WTC11 (cell line): ENCODE measurements at places on chromosomes 7 and 10.

DNA sequence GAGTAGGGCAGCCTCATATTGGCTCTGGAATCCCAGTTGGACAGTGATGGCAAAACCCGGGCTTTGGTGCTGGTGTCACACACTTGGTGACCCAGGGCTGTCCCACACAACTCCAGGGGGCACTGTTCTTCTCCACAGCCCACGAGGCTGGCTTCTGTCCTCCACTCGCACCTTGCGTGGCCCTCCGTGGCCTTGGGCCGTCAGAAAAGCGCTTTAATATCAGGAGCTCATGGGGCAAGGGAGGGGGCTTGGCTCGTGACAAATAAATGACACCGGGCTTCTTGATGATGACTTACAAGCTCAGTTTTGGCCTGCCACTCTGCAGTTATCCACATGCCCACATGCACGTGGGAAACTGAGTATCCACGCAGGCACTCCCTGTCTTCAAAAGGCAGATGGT, 8.1 kb downstream of the DOCK1 start:
- DNase-seq = no peak

DNA sequence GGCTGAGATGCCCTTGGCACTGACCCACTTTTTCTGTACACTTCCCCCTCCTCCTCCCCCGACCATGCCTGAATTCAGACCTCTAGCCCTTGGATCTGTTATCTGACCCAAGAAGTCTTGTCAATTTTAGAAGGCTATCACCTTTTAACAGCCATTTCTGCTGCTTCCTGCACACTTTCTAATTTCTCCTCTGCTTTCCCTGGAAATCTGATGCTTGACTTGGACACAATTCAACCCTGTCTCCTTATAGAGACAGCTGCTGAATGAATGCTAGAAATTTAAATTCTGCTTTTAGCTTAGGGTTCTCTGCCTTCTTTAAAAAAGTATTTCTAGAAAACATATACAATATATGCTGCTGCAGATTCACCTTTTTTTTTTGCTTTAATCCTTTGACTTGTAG, 417.9 kb upstream of the KLF6 start:
- DNase-seq = no peak

- DNase-seq = no peak
Observed at GRCh38 chr10:129784291-129784690, 179.8 kb downstream of the EBF3 start.

DNA sequence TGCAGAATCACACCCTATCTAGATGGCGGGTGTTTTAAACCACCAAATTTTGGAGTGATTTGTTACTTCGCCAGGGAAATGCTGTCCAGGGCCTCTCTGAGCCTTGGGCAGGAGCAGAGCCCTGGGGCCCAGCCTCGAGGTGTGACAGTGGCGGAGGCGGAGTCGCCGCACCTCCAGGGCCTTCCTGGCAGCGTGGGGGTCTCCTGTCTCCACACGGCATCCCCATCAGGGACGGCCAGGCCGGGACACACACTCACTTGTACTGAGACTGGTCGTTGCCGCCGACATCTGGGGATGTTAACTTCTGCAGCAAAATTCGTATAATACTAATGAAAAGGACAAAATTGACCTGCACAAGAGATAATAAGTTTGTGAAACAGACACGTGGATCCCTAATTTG, 110.7 kb downstream of the VIPR2 start:
- no peak for DNase-seq

DNA sequence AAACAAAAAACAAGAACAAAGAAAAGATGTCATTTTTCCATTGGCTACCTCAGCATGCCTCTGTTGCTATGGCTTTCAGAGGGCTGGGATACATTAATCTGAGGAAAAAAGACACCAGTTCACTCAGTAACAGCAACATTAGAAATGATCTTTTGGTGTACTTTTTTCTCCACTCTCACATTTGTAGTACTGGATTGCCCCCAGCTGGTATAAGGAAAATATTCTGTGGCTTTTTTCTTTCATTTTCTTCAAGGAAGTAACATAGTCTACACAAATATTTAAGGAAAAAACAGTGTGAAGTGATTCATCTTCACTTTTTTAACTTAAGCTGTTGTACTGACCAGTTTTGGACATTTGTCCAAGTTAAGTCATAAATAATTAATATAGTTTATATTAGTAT, 482.3 kb downstream of the SORCS1 start:
- DNase-seq = no peak

- DNase-seq = peak; percentile 62
Observed at GRCh38 chr7:87416682-87417587, 58.5 kb downstream of the ABCB4 start.

- no peak for DNase-seq
Observed at GRCh38 chr7:508461-509170, 11.0 kb downstream of the PDGFA start.

DNA sequence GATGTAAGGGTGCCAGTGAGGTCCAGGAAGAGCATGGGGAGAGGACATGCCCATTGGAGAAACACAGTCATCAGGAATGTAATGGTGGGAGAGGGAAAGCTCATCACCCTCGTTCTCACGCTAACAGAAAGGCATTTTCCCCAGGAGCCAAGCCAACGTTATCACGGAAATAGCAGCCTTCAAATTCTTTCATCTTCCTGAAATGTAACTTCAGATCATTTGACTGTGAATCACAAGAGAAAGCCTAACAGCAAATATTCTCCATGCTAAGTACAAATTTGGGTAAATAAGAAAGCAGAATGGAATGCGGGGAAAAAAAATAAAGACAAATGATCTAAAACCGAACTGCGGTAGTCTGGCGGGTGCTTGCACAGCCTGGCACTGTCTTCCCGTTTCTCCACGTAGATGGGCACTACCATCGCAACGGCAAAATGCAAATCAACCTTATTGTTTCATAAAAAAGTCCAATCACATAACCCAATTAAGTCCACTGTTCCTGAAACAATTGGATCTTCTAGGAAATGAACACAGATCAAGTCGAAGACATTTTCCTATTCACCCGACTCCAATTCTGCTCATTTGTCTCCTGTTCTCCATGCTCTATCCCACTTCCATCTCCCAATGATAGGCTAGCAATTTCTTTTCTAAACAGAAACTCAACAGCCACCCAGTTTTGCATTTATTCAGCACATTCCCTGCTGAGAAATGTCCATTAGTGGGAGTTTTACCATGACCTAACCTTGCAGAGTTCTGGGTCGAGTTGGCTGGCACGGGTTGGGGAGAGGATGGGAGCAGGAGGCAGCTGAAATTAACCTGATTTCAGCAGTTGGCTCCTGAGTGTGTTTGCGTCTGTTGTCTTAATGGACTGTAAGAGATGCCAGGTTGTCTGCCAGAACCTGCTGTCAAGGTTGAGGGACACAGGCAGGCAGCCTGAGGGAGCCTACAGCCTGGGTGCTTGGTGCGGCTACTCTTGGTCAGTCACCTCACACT, 74.6 kb upstream of the FRMD4A start:
- DNase-seq = no peak

- DNase-seq = no peak
Observed at GRCh38 chr10:119737039-119737663, 11.3 kb downstream of the INPP5F start.

GRCh38 chr10:69715156-69715898, 85.3 kb downstream of the FAM241B start:
- no peak for DNase-seq

DNA sequence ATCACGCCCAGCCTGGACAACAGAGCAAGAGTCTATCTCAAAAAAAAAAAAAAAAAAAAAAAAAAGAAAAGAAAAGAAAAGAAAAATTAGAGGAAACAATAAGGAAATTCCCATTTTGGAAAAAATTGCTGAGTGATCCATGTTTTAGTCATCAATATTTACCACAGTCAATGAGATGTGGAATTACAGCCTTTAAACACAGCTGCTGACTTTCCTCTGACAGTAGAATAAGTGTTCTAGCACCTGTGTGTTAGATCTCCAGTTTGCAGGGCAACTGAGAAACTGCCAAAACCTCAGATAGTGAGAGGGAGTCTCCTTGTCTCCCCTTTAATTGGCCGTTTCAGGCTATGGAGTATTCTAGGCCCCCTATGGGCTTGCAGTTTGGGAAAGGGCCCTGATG, 520.1 kb downstream of the KCNMA1 start:
- no peak for DNase-seq

GRCh38 chr10:13271552-13272163, 28.2 kb downstream of the PHYH start:
- DNase-seq = peak; percentile 86

DNA sequence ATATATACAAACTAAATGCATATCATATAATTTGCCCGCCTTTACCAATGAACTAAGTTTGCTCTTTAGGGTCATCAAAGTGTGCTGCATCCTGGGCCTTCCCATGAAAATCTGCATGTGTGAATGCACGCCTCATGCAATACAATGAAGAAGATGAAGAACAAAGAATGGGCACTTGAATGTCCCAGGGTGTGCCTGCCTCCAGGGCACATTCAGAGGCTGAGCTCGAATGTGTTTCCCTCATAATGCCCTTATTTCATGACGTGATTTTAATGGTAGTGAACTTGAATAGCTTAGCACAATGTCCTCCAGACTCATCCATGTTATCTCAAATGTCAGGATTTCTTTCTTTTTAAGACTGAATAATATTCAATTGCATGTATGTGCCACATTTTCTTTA, 824.9 kb downstream of the TNS3 start:
- DNase-seq = no peak

GRCh38 chr10:924524-924859, 7.0 kb downstream of the LARP4B start:
- no peak for DNase-seq
